ENCODE measurements at places on chromosomes 3 and 15. TPM values are rescaled to one million over a fixed set of nuclear protein-coding genes. Genes with fewer than 3 reads are reported as not detected.

HCLS1 gene
- polyA plus RNA-seq: 548 TPM

DNA sequence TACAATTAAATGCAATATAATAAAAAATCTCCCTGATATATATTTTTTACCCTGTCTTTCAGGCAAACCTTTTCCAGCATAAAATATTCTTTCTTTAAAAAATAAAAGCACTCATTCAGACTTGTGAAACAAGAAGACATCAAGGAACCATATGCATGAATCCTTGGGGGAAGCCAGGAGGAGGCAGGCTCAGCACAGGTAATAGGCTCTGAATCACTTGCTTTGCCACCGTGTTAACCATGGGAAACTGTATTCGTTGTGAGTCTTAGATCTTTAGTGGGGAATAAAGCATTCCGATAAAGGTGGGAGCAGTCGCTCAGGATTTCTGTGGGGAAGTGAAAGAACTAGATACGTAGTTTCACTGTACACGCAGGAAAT lies 42.4 kb downstream of the FBN1 start:
- no peak for DNase-seq

DNA sequence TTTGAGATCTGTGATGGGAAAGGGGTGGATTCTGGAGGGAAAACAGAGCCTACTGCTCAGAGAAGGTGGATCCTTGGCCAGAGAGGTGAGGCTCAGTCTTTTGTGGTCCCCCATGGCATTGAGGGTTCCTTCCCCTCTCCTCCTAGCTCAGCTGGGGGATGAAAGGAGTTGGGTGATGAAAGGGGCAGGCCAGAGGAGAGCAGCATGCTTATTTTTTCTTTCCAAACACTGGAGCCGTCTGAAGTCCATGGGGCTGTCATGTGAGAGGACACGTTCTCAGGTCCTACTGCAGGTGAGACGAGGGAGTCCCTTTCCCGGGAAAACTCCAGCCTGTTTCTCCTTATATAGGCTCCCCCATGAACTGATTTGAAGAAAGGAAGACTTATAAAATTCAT lies 71.4 kb downstream of the SCN5A start:
- no peak for DNase-seq

GRCh38 chr3:37668431-37668817 lies 193.3 kb upstream of the CTDSPL start:
- DNase-seq: no peak
